CD4-positive, alpha-beta T cell treated with Interleukin-15 for 4 hours (primary cell): ENCODE measurements at places on chromosomes 6 and 20.

- DNase-seq: no peak
Observed at GRCh38 chr6:85458782-85459181, 8.9 kb downstream of the NT5E start.

DNA sequence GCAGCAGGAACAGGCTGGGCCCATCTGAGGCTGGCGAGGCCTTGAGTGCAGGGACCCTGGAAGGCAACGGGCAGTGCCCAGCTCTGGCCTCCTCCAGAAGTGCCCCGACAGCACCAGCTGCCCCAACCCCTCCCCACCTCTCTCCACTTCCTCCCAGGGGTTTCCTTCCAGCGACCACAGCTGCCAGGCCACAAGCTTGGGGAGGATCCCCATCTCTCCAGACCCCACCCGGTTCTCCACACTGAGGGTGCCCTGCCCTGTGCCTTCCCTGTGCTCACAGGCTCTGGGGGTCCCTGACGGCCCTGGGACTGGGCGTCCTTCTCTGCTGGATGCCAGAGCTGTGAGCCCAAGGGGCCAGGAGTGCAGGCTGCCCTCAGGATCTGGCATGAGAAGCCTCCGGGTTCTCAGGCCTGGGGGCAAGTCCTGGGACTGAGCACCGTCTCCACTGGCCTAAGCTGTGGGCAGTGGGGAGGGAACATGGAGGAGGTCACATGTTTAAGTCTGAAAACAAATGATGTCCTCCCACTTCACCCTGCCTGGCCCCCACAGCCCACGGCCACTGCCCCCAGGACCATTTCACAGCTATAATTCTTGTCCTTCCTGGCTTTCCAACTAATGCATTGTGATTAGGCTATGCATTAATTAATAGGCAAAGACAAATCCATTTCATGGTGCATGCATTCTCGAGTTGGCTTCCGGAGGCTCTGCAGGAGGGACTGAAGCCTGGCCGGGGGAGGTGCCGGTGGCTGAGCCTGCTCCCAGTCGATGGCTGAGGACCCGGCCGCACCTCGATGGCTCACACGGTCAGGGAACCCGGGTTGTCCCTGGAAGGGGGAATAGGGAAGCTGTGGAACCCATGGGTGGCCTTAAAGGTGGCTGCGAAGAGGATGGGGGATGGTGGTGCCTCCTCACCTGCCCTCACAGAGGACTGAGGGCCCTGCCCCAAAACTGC, 24.4 kb downstream of the BHLHE23 start:
- no peak for DNase-seq

DNA sequence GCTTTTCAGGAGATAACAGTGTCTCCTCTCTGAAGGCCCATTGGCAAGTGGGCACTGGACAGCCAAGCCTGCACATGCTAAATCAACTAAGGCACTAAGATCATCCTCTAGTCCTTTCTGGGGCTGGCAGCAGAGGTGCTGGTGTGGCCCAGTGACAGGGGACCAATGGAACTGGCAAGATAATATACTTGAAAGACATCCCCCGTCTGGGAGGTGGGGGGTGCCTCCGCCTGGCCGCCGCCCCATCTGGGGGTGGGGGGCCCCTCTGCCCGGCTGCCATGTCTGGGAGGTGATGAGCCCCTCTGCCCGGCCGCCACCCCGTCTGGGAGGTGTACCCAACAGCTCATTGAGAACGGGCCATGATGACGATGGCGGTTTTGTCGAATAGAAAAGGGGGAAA, 223.3 kb downstream of the UNC5CL start:
- DNase-seq: no peak

- DNase-seq: no peak
Observed at GRCh38 chr6:81909162-81909561, 156.7 kb upstream of the TENT5A start.

GRCh38 chr6:63683071-63683603, 47.5 kb downstream of the PHF3 start:
- DNase-seq: no peak

DNA sequence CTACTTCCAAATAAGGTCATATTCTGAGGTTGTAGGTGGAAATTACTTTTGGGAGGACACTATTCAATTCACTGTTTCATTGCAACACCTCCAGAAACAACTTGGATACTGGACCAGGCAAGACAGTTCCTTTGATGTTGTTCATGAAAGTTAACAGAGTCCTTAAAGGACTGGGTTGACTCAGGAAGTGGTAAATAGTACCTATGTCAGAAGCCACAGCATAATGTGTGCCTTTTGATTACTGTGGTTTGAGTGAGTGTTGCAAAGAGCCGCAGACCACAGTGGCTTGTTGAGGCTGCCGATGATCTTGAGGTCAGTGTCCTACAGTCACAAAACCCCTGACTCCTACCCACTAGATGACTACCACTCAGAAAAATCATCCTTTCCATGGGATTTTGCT, 10.9 kb downstream of the IL20RA start:
- DNase-seq: peak; percentile 58

- no peak for DNase-seq
Observed at GRCh38 chr6:23228439-23229024, 659.2 kb downstream of the HDGFL1 start.

DNA sequence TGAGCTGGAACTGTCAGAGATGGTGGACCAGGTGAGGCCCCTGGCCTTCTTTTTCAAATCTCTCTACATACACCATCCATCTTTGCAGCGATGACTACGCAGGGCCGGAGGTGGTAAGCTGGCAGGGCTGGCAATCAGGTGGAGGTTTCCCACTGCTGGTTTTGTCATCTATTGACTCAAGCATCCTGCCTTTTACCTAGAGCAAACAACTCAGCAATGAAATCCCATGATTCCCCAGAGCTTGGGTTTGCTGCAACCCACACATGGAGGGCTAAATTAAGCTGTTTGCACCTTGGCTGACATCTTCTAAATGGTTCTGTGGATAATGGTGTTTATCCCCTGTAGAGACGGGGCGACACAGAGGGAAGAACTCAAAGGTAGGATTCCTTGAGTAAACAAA, 170.2 kb downstream of the SCP2D1 start:
- no peak for DNase-seq

DNA sequence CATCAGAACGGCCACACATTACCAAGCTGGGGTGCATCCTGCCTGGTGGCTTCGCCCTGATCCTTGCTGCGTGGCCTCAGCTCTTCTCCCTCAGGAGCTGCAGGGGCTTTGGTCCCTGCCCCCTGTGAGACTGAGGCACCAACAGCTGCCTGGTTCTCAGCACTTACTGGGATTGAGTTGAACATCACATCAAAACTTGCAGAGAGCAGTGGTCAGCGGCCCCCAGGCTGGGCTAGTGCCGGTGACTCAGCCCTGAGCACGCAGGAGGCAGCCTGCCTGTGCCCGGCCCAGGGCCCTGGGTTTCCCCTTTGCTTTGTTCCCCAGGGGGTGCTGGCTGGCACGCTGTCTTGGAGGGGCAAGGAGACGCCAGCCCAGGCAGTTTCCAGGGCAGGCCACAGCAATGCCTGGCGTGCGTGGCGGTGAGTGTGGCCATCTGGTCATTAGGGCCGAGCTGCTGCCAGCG, 63.3 kb downstream of the DLL1 start:
- DNase-seq: no peak

DNA sequence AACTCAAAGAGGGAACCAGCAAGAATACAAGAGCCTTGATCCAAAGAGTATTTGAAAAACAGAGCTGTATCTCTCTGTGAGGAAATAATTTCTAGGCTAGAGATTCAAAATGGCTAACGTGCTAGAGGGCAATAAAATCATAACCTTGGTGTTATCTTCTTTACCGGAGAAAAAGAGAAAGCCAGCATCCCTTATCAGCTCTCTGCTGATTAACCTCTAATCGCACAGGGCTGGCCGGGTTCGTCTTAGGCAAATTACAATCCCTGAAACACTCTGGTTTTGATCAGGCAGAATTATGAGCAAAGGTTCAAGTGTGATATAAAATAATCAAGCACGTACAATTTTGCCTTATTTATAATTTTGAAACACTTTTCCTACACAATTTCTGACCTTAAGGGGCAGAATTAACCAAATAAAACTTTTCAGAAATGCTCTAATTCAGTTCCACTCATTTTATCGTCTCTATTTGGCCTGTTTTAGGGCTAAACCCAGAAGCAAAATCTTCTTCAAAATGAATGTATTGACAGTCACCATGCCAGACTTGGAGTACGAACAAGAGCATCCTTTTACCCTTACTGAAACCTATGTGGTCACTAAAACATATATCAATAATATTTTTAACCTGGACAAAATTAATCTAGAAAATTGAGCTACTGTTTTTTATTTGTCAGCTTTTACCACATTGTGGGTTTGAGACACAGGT, 13.7 kb downstream of the PSMB9 start:
- no peak for DNase-seq

- DNase-seq: no peak
Observed at GRCh38 chr6:23339268-23339667, 769.9 kb downstream of the HDGFL1 start.

DNA sequence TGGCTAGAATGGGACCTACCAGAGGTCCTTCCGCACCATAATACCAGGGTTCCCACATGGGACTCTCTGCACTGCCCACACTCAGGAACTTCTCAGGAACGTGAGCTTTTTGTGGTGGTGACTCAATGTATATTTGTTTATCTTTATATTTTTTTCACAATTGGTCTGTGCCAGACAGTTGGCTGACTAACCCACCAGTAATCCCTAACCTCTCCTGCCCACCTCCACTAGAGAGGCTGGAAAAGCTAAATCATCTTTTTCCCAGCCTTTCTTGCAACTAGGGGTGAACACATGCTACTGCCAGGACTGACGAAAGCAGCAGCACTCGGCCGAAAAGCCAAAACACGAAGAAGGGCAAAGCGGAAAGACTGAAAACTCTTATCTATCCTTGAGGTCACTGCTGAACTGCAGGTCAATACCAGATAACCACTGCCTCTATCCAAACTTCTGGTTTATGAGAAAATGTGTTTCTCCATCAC, 112.9 kb downstream of the TRERF1 start:
- no peak for DNase-seq

DNA sequence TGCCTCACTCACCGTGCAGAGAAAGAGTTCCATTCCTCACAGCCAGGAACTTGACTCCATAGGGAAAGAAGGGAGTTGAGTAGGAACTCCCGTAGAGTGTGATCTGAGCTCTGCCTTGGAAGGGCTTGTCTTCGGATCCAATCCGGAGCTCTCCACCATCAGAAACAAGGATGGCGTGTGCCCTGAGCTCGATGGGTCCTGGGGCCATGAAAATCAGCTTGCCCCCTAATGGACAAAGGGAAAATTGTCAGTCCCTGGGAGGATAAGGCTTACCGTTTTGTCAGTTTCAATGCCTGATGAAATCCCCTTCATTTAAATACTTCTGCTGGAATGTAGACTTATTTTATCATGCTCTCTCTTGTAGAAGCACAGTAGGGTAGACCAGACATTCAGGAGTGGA, 153.3 kb downstream of the PKHD1 start:
- no peak for DNase-seq

DNA sequence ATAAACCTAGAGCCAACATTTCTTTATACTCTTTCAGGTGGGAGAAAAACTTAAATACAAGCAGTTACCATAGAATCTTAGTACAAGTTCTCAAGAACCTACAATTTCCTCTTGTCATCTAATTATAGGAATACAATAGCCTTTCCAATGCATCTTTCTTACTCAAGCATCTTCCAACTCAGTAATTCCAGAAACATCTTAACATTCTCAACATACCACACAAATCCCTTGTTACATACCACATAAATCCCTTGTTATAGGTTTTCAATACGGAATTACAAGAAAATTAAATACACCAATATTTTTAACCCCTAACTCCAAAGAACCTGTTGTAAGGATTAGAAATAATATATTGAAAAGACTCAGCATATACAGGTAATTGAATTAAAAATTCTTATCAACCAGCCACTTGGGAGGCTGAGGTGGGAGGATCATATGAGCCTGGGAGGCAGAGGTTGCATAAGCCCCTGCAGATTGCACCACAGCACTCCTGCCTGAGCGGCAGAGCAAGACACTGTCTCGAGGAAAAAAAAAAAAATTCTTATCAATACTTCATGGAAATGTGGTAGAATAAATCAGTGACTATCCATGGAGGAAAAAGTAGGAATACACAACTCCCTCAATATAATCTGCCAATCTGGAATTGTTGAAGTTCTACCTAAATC, 127.5 kb upstream of the CCDC28A start:
- DNase-seq: no peak

DNA sequence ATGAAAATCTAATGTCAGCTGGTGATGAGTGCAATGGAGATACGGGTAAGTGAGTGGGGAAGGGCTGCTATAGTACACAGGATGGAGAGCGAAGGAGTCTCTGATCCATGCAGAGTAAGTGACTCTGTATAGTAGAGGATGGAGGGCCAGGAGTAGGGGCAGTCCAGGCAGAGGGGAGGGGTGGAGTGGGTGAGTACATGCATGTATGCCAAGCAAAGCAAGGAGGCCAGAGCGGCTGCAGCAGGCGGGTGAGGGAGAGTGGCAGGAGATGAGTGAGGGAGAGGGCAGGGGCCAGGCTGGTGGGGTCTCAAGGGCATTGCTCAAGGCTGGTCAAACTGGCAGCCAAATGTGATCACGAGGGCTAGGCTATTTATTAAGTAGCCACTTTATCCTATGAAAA, 94.0 kb downstream of the PREP start:
- no peak for DNase-seq

DNA sequence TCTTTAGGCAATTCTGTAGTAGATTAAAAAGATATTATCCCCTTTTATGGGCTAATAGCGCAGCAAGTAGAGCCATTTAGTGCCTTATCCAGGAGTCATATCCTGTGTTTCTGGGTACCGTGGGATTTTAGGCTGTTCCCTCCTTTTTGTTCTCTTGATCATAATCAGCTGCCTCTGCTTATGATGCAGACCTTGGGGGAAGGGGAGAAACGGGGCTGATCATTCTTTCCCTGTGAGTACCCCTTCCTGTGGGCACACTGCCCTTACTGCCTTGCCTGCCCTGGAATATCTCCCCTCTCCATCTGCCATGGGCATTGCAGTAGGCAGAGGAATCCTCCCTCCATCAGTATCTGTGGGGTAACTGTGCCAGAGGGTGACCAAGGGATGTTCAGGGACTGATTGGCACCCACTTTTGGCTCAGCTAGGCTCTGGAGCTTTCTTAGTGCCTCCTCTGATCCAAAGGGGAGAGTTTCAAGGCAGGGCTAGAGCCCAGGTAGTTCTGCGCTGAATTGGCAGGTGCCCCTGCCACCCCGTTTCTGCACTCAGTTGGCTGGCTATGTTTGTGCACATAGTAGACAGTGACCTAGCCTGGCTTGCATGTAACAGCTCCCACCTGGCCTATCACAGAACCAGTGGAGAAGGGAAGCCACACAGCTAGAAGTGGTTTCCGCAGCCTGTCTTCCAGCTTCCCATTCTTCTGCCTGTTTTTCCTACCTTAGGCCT, 103.3 kb downstream of the FIG4 start:
- DNase-seq: no peak
